ENCODE measurements at places on chromosomes 1 and 21. TPM values are rescaled to one million over a fixed set of nuclear protein-coding genes. Genes with fewer than 3 reads are reported as not detected.

Gene KRTAP19-3
- not detected for total RNA-seq

Gene DMBX1
- not detected for total RNA-seq

Gene CRP
- not detected for total RNA-seq

Gene TFF2
- total RNA-seq: not detected

Gene C1QTNF12
- 2.0 TPM for total RNA-seq

Gene ADCY10
- 0.07 TPM for total RNA-seq

Gene RUNX3
- 246 TPM for total RNA-seq

Gene FCRL3
- total RNA-seq: 2.2 TPM

Gene AKNAD1
- not detected for total RNA-seq

Gene AK4
- total RNA-seq: 60.5 TPM

Gene KLHL17
- total RNA-seq: 30.7 TPM

Gene LORICRIN
- total RNA-seq: not detected

Gene PYCR2
- 103 TPM for total RNA-seq

Gene CFAP74
- not detected for total RNA-seq

Gene WNT2B
- 0.12 TPM for total RNA-seq

Gene RGS16
- total RNA-seq: 39.9 TPM

Gene DENND2D
- total RNA-seq: 209 TPM

Gene RHBG
- total RNA-seq: not detected

Gene PRAMEF17
- total RNA-seq: not detected

Gene GBP1
- total RNA-seq: 106 TPM

Measured in activated CD8-positive, alpha-beta memory T cell treated with anti-CD3 and anti-CD28 coated beads, Interleukin-2, amount 10 ng/mL, durations not matched to agents 7 days and 5 days (primary cell).